ENCODE measurements at places on chromosomes 7 and 10.

DNA sequence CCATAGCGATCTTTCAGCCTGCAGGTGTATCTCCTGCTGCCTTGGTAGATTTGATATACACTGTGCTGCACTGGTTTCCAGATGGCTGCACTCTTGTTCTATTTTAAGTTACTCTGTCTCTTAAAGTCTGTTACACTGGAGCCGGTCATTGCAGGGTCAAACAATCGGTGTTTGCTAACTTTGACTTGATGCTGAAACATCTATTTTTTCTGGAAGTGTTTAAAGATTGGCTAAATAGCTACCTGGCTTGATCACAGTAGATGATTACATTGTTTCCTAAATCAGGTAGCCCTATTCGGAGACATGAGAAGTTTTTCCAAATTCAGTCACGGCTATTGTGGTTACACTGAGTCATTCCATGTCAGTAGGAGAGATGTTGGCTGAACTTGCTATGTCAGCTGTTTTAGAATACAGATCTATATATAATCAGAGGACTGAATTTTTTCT, 574.8 kb downstream of the ETV1 start:
- no peak overlapping the region for H3K4me3 ChIP-seq
- H3K27ac ChIP-seq = no peak overlapping the region
- no peaks in the 10 kb centered on the region for H3K27me3 ChIP-seq
- no peaks in the 10 kb centered on the region for H3K4me1 ChIP-seq
- DNase-seq = no peak

DNA sequence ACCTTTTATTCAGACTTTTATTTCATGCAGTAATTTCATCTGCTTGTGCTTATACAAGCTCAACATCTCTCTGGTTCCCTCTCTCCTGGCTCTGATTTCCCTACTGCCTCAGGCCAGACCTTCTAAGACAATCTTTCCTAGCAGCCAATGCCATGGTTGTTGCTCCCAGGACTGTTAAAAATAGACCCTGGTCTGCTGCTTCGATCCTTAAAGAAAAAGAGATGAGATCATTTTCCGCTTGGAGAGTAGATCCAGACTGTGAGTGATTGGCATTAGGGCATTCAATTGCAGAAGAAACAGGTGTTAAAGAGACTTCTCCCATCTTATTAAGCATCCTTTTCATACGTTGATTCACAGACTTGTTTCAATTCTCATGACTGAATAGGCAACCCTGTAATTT, 68.4 kb upstream of the ITGB1 start:
- DNase-seq = no peak
- H3K4me3 ChIP-seq = no peak overlapping the region
- no peaks in the 10 kb centered on the region for H3K36me3 ChIP-seq
- peaks cover 1% of the 10 kb centered on the region for H3K27me3 ChIP-seq

DNA sequence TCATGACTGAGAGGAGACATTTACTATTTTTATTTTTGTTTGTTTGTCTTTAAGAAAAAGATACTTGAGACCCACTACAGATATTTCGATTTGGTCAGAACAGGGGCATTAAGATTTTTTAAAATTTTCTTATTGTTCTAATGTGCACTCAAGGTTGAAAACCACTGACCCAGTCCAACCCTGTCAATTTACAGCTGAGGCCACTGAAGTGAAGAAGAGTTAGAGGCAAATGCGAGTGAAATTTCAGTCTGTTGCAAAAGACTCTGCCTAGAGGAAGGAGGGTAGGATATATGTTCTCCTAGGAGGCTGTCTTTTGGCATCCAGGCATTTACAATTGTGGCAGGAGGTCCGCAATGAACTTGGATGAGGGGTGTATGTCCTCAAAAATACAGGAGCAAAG, 396.3 kb downstream of the RPS24 start:
- H3K4me1 ChIP-seq = peaks cover 5% of the 10 kb centered on the region
- H3K27ac ChIP-seq = no peak overlapping the region
- DNase-seq = no peak
- no peak overlapping the region for H3K4me3 ChIP-seq
- H3K27me3 ChIP-seq = no peaks in the 10 kb centered on the region

- H3K27ac ChIP-seq = no peak overlapping the region
- H3K27me3 ChIP-seq = no peaks in the 10 kb centered on the region
- no peak for DNase-seq
- H3K4me1 ChIP-seq = peaks cover 9% of the 10 kb centered on the region
- no peaks in the 10 kb centered on the region for H3K36me3 ChIP-seq
Measured at GRCh38 chr7:15723841-15724240, 37.4 kb upstream of the MEOX2 start.

DNA sequence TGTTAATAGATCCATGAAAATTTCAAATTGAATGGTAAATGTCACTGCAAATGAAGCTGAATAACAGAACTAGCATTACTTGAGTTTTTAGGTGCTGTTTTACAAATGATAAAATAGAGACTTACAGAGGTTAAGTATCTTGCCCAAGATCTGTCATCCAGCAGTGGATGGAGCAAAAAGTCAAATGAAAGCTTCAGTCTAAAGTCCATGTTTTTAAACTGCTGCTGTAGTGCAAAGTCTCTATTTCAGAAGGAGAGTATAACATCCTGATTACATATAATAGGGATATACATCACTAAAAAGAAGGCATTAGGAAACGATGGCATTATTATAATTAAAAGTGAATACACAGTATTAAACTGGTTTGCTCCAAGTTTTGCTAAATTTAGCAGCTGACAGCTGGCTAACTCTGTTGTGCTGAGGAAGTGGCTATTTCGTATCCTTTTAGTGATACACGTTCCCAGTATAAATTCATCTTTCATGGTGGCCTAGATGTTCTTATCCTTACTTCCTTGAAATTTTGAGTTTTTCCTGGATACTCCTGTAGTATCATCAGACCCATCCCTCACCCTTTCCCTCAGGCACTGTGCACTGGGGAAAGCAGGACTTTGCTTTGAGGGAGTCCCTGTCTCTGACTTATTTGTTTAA, 603.2 kb downstream of the MAGI2 start:
- no peak overlapping the region for H3K4me3 ChIP-seq
- H3K36me3 ChIP-seq = no peaks in the 10 kb centered on the region
- no peak overlapping the region for H3K27ac ChIP-seq
- no peak for DNase-seq
- no peaks in the 10 kb centered on the region for H3K27me3 ChIP-seq

GRCh38 chr10:110141185-110141584, 66.2 kb upstream of the MXI1 start:
- no peak for DNase-seq
- H3K4me1 ChIP-seq = no peaks in the 10 kb centered on the region

Measured in Caco-2 (cell line).